ENCODE measurements at places on chromosomes 5 and 9.

DNA sequence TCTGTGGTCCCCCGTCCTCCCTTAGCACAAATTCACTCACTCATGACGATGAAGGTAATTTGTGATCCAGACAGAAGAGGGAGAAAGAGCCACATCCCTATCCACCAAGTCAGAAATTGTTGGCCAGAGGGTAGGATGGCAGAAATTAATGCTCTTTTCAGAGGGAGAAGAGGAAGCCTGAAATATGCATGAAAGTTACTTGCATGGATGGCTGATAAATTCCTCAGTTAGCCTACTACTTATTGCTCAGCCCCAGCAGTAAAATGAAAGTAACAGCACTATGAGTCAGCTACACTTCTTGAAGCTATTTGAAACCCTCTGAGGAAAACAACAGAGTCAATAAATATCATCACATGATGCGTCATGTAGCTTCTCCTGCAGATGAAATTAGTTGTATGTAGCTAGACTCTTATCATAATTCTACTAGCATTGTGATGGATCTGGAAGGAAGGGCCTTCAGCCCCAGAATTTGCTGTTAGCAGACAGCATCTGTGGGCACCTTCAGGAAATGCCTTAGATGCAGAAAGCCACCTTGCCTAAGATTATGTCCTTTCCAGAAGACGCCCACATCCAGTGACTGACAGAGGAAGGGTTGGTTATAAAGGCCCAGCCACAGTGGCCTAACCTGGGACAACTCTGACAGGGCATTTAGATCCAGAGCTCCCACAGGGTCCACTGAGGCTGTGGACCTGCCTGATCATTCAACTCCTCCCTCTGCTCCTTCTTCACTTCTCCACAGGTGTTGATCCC lies 81.2 kb upstream of the CCDC112 start:
- no peak for DNase-seq

GRCh38 chr5:14247054-14247386 lies 103.9 kb downstream of the TRIO start:
- no peak for DNase-seq

GRCh38 chr5:115196161-115196560 lies 26.5 kb upstream of the TRIM36 start:
- DNase-seq: no peak

DNA sequence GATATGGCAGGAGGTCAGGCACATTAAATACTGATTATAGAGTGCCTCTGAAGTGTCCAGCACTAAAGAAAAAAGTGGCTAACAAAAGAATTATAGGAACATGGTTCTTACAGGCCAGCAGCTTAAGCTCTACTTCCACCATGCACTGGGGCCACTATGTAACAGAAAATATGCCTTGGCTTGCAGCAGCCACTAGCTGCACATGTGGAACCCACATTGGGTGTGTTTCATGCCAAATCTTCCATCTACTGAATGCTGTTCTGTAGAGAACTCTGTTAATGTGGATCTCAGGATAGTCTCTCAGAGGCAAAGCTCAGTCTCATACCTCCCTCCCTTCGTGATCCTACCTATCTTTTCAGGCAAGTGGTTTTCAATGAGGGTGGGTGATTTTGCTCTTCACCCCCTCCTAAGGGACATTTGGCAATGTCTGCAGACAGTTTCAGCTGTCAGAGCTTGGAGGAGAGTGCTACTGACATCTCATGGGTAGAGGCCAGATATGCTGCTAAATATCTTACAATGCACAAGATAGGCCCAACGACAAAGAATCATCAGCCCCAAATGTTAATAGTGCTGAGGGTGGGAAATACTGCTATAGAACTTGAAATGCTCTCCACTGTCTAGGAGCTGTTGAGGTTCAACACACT lies 218.9 kb downstream of the TARS1 start:
- no peak for DNase-seq

DNA sequence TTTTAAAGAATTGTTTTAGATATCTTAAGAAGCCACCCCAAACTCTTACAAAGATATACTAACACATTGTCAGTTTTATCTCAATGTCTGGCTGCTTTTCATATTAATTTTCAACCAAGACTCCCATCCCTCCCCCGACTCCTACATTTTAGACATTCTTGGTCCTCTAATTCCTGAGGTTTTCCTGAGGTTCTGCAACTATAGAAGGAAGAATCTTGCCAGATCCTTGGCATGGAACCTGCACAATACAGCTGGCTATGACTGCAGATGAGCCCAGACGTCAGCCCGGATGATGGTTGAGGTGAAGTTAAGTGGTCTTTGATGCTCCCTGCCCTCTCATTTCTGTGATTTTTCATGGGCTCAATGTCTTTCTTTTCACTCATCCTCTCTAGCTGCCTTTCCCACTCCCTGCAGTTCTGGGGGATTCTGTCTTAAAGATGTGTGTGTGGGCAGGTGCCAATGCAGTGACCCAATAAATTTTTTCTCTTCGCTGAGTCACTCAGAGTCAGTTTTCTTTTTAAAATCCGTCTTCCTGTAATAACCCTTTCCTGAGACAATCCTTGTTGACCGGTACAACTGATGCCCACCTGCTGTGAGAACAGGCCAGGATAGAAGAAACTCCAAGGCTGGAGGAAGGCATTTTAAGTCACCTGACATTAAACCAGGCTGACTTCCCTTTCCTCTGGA lies 237.8 kb upstream of the GAS1 start:
- no peak for DNase-seq

- no peak for DNase-seq
Observed at GRCh38 chr5:100275631-100276030, 259.5 kb upstream of the FAM174A start.

DNA sequence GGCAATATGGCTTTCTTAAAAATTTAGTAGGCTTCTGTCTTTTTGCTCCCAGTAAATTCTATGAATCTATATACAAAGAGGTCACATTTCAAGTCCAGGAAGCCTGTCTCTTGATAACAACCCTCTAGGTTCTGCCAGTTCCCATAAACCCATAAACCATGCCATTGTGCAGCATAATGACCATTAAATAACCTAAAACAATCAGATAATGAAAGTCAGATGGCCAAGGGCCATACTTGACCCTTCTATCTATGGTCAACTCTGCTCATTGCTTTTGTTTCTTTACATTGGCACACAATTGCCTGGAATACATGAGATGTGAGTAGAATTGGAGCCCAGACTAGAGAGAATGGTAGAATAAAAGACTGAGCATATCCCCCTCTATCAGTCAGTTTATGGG lies 305.4 kb upstream of the KIF2A start:
- DNase-seq: no peak

DNA sequence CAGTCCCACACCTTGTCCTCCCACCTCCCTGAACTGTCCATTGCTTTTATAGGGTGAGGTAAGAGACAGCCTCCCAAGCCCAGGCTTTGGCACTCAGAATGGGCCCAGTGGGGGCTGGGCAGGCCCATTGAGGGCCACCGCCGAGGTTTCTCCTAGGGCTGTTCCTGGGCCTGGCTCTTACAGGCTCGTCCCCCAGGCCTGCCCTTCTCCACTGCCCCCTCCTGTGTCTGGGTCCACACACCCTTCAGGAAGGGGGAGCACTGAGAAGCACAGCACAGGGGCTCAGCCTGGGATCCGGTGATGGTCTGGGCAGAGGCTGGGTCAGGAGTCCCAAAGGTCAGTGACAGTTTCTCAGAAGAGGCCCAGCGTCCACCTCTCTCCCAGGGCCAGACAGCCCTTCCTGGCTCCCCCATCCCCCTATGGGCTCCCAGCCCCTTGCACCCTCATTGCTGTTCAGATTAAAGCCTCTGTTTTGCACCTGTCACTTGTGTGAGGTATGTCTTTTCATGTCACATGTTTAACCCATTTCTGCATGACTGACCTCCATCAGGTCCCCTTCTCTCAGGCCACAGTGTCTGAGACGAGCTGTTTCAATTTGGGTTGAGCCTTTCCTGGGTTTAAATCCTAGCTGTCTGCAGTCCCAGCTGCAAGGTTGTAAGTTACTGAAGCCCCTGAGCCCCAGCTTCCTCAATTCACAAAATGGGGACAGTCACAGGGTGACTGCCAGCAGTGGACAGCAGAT lies 29.4 kb downstream of the IER5L start:
- no peak for DNase-seq

- DNase-seq: no peak
Observed at GRCh38 chr9:135049460-135049859, 38.0 kb upstream of the OLFM1 start.

DNA sequence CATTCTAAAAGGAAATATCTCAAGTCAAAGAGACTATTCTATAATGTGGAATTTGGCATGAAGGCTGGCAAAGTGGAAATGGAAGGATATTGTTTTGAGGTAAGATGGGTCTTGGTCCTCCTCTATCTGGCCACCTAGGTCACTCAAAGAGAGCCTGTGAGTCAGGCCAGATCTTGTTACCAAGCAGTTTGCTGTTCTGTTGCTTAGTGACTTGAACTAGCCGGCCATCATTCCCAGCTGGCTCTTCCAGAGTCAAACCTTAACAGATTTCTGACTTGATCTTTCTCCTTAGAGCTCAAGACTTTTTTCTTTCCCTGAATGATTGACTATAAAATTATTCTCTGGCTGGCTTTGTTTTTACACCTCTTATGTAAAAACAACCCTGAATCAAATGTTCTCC lies 136.1 kb downstream of the PDE4D start:
- no peak for DNase-seq

DNA sequence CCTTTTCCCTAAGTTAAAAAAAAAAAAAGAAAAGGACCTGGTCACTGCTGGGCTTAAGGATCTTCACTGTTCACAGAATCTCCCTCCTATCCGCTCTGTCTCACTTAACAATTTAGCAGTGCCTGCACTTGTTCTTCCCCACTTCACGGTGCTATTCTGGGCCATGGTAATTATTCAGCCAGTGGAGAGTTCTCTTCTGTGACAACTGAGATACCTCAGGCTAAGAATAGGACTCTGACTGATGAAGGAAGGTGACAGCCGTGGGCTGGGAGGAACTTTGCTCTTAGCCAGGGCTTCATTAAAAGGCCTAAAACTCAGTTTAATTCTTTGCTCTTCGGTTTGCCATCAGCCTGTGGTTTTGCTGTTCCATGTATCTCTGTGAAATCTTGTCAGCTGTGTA lies 51.9 kb upstream of the ENTREP1 start:
- DNase-seq: no peak

DNA sequence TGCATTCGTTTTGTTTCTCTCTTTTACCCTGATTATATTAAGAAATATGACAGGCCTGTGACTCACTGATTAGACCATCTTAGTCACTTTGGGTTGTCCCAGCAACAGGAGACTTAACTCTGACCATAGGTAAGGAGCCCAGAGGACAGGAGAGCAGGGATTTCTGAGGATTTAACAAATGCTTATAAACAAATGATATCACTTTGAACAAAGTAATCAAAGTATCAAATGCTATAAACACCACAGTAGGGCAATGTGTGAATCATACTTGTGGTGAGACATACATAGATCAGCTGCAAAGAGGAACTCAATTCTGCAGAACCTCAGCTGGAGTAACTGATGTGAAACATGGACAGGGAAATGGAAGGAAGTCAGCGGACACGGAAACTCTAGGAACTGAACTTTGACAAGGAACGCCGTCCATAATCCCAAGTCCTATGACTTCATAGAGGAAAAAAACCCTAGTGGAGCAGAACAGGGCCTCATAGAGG lies 190.6 kb upstream of the MSX2 start:
- DNase-seq: no peak

DNA sequence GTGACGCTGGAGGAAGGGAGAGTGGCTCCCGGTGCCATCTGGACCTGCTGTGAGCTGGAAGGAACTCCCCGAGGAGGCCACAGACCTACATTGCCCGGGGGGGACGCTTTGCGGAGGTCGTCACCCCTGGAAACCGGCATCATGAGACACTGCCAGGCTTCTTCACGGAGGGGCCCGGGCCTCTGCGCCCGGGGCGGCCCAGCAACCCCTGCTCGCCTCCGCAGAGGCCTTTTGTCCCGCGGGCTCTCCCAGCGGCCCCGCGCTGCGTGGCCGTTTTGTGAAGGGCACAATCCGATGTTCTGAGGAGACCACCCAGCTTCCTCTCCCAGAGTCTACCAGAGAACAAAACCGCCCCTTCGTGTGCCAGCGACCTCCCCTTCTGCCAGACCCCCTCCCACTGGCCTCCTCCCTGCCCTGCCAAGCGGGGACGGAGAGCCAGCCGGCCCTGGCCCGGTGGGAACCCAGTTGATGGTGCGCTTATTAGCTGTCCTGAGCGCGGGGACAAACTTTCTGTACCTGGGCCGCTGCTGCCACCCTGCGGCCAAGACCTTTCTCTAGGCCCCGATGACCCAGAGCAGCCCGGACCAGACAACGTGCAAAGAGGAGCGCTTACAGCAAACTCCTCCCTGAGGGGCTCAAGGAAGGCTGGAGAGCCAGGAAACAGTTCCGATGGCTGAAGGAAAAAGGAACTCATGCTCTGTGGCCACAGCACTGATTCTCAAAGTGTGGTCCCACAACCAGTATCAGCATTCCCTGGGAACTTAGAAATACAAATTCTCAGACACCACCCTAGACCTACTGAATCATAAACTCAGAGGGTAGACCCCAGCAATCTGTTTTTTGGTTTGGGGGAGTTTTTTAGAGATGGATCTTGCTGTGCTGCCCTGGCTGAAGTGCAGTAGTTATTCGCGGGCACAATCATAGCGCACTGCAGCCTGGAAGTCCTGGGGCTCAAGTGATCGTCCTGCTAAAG lies 86.7 kb downstream of the SLC1A3 start:
- DNase-seq: no peak

DNA sequence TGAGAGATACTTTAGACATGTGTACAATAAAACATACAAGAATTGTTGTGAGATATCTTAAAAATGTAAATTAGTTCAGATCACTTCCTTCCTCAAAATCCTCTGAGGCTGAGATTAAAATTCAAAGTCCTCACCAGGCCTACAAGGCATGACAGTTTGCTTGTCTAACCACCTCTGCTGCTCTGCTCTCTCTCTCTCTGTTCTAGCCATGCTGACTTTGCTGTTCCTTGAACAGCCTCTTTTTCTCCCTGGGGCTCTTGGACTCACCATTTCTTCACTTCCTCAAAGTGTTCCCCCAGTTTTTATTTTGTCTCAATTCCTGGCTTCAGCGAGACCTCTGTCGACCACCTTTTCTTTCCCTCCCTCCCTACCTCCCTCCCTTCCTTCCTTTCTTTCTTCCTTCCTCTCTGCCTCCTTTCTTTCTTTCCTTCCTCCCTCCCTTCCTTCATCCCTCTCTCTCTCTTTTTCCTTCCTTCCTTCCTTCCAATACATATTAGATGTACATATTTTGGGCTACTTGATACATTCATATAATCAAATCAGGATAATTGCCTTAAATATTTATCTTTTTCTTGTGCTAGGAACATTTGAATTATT lies 27.0 kb downstream of the CATSPER3 start:
- DNase-seq: no peak

DNA sequence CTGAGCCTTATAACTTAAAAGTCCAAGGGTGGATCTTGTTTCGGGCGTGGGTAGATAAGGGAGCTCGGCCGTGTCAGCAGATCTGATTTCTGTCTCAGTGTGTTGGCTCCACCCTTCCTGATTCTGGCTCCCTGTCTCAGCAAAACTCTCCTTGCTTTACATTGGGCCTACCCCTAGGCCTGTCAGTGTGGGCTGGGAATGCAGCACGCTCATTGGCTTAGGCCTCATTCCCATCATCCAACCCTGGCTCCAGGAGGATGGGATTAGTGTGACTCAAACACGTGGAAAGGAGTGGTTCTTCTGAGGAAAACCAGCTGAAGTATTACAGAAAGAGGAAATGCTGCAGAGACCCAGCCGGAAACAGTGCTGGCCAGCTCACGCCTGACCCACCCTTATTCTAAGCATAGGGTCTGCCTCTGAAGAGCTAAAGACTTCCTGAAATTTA lies 59.9 kb downstream of the ZFAND5 start:
- DNase-seq: peak; percentile 54

Measured in CD4-positive, alpha-beta T cell treated with Interleukin-4 for 4 hours (primary cell).